ENCODE measurements at places on chromosomes 3 and 15. TPM values are rescaled to one million over a fixed set of nuclear protein-coding genes. Genes with fewer than 3 reads are reported as not detected.

DNA sequence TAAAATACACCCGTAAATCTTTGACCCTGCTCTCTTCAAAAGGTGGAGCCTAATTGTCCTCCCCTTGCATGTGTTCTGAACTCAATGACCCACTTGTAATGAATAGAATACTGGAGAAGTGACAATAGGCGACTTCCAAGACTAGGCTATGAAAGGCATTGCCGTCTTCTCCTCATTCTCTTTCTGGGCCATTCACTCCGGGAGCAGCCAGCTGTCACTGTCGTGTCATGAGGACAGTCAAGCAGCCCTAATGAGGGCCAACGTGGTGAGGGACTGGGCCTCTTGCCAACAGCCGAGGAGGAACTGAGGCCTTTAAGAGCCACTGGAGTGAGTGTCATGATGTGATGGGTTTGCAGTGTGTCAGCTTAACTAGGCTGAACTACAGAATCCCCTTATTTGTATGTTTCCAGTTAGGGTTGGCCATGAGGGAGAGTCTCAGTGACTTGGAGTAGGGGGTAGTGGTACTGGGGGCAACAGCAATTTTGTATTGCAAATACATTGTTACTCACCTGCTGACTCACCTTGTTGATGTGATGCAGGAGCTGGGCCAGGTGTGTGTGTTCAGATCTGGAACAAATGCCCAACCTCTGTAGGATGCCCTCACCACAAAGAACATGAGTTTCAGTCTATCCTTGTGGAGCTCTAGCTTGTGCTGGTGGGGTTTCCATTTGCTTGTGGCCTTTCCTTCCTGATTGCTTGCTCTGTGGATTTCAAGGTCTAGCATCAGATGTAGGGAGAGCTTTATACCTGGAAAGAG, 188.5 kb upstream of the PROK2 start:
- DNase-seq = no peak

DNA sequence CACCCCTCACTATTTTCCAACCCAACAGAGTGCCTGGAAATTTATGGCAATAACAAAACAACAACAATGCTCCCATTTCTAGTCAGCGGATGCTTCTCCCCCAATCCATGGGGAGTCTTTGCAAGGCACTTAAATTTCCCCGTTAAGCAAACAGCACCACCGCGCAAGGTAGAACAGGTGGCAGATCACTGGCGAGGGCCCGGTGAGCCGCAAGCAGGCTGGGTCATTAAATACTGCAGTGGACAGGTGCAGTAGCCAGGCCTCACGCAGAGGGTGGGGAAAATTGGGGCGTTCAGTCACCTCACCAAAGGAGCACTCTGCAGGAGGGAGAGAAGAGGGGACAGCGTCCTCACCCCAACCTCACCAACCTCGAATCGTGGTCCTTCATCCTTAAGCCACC, 147.5 kb downstream of the NTRK3 start:
- DNase-seq = no peak

GRCh38 chr15:81297603-81298575, 26.1 kb downstream of the STARD5 start:
- DNase-seq = no peak

DNA sequence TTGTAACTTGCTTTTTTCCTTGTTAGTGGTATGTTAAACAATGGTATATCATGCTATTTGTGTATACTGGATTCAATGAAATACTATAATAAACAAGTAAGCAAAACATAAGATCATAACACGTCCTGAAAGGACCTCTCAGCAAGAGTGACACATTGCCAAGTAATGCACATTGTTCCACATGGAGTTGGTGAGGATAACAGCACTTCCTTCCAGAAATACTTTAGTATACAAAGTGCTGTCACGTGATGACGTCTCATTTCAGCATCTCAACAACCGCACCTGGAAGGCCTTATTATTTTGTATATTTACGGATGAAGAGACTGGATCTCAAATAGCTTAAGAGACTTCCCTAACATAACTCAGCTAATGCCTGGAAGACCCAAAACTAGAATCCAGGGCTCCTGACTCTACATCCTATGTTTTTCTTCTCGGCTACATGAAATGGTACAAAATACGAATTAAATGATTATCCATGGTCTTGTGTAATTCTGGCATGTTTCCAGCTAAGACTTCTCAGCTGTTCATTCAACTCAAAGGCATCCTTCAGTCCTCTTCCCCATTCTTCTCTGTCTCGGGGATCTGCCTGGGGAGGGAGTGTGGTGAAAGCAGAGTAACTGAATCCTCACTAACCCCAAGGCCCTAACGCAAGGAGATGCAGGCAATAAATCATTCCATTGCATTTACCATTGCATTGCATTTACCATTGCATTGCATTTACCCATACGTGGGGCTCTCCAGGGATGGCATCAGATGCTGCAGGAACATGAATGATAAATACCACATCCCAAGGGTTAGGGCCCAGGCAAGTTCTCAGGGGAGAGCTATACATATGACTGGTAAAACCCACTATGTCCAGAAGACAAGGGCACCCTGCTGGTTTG, 79.2 kb downstream of the LIPC start:
- no peak for DNase-seq

Gene PROK2
- total RNA-seq = not detected

Gene TMEM108
- 0.41 TPM for total RNA-seq

Gene LRRC58
- 29.5 TPM for total RNA-seq

Gene ANKUB1
- total RNA-seq = not detected

Gene KNL1
- total RNA-seq = 28.9 TPM

GRCh38 chr15:100667405-100668347, 65.3 kb downstream of the ASB7 start:
- no peak for DNase-seq

GRCh38 chr3:109338322-109338721, 976 bp upstream of the DPPA4 start:
- no peak for DNase-seq

- no peak for DNase-seq
These were observed 98.9 kb downstream of the ULK4 start for GRCh38 chr3:41863024-41863423.

- no peak for DNase-seq
These were observed 51.7 kb downstream of the SEMA5B start for GRCh38 chr3:122975924-122976293.

- DNase-seq = no peak
These were observed 60.9 kb upstream of the DCBLD2 start for GRCh38 chr3:98962189-98962930.

DNA sequence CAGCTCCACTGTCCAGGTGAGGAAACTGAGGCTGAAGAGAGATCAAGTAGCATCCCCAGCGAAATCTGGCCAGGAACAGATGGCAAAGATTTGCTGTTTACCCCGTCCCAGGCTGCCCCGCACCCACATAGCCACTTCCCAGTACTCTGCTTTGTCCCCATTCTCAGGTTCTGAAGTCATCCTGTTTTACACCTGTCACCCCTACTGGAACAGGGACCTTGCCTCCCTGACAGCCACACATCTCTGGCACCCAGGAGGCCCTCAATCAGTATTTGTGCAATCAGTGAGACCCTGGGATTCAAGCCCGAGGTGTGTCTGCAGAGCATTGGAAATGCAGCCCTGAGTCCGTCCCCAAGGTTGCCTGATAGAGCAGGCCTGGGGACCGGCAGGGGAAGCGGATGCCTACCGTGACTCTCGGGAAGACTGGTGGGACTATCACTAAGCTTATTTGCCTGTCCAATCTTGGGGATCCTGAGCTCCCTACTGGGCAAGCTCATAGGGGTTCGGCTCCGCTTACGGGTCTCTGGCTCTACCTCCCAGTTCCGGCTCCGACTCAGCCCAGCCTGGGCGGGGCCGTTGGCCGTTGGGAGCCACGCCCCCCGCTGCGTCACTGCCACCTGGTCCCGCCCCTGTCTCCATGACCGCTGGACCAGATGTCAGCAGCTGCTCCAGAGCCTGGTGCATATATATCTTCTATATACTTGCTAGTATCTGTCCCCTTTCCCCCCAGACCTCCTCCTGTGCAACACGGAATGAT, 17.5 kb upstream of the FANCD2 start:
- no peak for DNase-seq

Gene ONECUT1
- total RNA-seq = 0.18 TPM

GRCh38 chr3:53846134-53846850, at the start of the genes CHDH and IL17RB:
CHDH (minus strand) TSS chr3:53846419; CDS start chr3:53824008, 22,411 bp downstream.
IL17RB (plus strand) TSS chr3:53846568; CDS start chr3:53846589, 21 bp downstream.
- no peak for DNase-seq

GRCh38 chr15:50113187-50113505, 5.9 kb downstream of the ATP8B4 start:
- no peak for DNase-seq

Data from Panc1 (cell line).